NCI-H1092 (cell line): ENCODE measurements at places on chromosomes 1 and 21.

DNA sequence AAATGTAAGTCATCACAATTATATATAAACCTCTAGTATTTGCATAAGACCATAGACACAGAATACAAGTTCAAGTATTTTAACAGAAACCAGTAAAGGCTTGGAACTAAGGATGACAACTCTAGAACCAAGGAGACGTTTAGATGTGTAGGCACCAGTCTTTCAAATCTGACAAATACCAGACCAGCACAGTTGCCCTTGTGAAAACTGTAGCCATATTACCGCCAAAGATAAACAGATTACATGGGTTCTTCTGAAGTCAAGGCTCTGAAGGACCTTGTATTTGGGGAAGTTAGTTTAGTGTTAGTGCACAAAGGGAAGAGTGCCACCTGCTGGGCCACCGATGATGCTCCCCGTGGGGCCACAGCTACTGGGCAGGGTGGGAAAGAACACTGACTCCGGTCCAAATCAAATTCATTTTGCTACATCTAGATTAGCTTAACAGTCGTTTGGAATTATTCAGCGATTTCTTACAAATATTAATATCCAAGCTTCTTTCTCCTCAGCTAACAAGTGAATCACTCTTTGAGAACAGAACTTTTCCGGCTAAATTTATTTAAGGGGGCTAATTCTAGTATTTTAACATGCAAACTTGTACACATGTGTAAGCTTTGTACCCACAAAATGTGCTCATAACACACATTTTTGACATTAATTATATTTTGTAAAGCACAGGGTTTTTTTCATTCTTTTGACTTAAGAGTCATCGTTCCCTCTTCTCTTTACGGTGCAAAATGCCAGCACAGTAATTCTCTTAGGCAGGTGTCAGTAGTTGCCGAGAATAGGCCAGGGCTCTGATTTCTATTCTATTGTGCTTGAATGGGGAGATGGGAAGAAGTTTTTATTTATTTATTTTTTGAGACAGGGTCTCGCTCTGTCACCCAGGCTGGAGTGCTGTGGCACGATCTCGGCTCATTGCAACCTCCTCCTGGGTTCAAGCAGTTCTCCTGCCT lies 8.0 kb upstream of the NIBAN1 start:
- DNase-seq: peak; percentile 68

DNA sequence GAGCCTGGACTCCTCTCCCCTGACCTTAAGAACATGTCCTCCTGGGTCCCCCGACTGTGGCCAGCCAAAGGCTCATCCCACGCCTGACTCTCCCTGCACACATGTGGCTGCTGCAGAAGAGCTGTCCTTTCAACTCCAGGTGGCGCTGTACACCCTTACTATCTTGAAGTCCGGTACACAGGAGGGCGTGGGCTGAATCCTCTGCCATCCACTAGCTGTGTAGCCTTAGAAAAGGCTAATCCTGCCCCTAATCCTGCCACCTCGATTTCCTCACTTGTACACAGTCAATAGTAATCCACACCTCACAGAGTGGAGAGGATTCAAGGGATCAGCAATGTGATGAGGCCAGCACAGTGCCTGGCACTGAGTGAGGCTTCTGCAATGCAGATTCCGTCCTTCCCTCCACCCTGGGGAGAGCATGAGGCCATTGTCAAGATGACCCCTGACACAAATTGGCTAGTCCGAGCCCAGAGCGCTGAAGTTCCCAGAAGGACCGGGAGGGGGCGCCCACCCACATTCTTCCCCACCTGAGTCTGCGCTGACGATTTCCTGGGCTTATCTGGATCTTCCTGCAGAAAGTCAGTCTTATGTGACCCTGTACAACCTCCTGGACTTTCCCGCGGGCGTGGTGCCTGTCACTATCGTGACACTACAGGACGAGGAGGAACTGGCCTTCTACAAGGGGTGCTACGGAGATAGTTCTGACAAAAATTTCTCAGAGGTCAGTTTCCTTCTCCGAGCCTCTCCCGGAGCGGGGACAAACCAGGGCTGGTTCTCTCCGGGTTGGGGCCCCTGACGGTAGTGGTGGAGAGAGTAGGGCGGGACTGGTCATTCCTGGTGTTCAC lies 47.1 kb upstream of the DMBX1 start:
- peak; percentile 29 for DNase-seq

DNA sequence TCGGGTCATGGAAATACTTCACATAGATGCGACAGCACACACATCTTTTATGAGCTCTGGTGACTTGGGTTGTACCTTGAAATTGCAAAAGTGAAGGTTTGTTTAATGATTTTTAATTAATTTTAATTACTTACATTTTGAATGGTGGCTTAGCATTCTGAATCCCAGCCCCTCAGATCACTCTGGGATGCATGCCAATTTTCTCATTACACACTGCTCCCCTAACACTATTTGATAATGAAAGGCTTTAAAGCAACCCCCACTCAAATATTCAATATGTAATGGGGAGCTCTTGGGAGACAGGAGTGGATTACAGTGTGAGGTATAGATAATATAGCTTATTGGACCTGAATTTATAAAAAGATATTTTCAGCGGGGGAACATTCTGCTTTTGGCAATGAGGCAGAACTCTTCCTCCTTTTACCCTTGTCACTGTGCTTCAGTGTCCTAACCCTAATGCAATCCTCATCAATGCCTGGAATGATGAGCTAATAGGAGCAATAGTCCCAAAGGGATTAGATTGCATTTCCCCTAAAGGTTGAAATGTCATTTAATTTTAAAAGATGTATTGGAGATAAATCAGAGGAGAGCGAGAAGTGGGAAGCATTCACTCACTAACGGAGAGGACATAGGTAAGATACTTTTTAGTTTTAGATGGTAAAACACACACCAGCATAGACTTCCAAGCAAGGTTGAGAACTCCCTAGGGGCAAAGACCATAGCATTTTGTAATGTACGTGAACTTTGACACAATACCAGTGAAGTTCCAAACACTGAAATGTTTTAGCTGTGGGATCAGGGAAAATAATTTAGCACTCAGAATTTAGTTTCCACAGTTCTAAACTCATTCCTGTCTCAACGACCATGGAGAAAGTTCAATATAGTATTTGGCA lies 384.1 kb upstream of the PLXNA2 start:
- DNase-seq: peak; percentile 63

DNA sequence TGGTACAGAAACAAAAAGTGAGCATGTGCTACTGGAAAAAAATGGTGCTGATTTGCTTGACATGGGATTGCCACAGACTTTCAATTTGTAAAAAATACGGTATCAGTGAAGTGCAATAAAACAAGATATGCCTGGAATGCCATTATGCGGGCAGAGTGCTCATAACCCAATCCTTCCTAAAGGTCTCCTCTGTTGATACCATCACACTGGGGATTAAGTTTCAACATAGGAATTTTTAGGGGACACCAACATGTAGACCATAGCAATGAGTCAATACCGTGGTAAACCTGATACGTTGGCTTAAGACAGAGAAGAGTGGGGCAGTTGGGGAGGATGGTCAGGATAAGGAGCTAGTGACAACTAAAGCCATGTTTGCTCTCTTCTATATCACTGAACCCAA lies 20.5 kb downstream of the MX1 start:
- DNase-seq: no peak

DNA sequence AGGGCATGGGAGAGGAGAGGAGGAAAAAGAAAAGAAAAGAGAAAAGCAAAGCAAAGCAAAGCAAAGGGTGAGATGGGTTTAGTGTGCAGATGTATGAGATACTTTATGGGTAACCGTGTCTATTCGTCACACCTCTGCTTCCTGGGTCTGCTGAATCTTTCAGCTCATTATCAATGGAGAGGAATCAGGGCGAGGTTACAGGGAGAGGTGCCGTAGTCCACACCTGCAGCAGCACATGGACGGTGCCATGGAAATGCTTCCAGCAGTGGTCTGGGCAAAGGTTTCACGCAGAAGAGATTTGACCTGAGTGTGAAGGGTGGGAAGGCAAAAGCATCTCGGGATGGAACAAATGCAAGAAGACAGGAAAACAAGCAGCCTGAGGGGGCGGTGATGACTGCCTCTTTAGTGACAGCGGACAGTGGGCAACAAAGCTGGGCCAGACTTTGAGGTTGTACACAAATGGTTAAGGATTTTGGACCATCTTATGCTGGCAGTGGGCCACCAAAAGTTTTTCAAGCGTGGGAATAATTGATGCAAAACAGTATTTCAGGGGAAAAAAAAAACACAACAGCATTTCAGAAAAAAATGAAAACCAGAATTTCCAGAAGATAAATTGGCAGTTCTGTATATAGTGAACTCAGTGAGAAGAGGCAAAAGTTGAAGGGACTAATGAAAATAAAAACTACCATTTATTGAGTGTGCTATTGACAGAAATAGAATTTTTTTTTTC lies 19.5 kb upstream of the SRP9 start:
- DNase-seq: no peak

- no peak for DNase-seq
Measured at GRCh38 chr1:225880222-225880588, 2.0 kb downstream of the TMEM63A start.

GRCh38 chr1:156194300-156194652 lies 372 bp downstream of the SLC25A44 start:
- DNase-seq: no peak

- DNase-seq: no peak
Measured at GRCh38 chr21:29193901-29194300, 63.5 kb downstream of the MAP3K7CL start.

- DNase-seq: no peak
Measured at GRCh38 chr1:53439337-53440207, 19.6 kb upstream of the DMRTB1 start.

GRCh38 chr1:17930635-17931034 lies 175.5 kb downstream of the ACTL8 start:
- no peak for DNase-seq

GRCh38 chr1:93113127-93113526 lies 34.0 kb downstream of the MTF2 start:
- no peak for DNase-seq

DNA sequence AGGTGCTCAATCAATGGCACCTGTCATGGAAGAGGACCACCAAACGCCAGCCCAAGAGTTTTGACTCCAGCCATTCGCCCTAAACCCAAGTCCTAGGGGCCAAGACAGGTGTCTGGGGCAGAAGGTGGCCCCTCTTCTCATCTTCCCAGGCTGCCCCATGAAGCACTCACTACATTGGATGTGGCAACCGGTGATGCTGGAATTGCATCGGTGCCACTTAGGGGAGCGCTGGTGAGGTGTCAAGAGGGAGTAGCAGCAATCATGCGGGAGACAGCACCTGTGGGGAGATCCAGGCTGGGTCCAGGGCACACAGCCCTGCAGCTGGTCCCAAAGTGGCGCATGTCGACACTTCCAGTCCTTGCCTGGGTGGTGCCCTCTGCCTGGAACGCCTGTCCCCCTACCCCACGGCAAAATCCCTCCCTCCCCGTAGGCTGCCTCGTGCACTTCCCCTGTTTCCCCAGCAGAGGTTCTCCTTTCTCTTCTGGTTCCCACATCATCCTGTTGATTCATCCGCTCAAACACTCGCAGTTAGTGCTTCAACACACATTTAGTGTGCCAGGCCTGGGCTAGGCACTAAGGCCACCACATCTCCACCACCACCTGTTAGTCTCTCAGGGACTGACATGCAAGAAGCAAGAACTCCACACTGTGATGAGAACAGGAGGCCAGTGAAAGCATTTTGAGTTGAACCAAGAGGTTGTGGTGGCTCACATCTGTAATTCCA lies 18.5 kb downstream of the PLA2G2D start:
- DNase-seq: peak; percentile 25

DNA sequence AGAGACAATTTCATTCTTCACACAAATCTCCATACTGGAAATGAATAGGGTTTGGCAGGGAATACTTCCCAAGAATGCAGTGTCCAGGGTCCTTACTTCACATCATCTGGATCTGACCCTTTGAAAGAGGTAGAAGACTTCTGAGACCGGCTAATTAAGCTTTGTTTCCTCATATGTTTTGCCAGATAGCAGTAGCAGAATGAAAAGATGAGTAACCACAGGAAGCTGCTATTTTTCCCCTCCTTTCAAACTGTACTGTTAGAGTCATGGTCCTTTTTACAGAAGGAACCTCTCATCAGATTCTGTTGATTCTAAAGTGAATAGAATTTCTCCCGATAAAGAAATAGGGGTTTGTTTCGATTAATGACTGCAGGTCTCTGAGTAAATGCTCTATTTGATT lies 1.4 kb upstream of the OLFML3 start:
- no peak for DNase-seq

DNA sequence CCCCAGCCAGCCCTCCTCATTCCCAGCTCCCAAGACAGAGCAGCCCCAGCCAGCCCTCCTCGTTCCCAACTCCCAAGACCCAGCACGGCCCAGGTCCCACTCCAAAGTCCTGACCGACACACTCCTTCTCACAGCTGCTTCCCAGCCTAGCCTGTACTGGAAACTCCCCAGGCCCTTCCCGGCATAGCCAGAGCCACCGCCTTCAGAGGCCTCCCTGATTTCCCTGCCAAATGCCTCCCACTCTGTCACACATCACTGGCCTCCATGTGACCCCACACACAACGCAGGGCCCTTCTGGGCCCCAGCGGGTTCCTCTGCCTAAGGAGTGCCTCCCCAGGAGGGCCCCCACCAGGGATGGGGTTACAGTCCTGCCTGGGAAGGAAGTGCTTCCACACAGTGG lies 2.8 kb downstream of the UBE2J2 start:
- DNase-seq: no peak

DNA sequence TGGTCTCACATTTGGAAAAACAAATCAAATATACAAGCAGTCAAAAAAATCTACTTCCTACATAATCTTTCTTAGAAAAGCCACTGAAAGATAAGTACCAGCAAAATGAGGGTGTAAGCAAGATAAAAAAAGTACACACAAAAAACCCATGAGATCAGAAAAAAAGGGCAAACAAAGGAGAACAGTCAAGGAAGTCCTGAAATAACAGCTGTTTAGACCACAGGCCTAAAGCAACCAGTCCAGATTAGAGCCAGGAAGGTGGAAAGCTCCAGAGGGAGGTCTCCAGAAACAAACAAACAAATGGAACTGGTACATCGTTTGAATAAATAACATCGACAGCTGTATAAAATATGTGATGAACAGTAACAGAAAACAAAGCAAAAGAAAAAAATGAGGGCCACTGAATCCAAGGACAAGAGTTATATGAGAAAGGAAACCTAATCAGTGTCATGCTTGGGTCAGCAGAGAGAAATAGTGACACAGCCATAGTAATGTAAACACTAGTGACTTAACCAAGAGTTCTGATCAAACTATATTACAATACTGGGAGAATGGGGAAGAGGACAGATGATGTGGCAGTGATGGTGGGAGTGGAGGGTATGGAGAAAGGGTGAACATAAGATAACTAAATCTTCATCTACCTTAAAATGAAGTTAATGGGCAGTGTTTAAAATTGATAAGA lies 67.5 kb downstream of the NVL start:
- no peak for DNase-seq
